ENCODE measurements at places on chromosomes 16 and 17.

- peak; percentile 17 for DNase-seq
Measured at GRCh38 chr17:30278032-30278431, 13.7 kb downstream of the BLMH start.

- DNase-seq = no peak
Measured at GRCh38 chr17:36647636-36648035, 46.3 kb downstream of the MRM1 start.

- no peak for DNase-seq
Measured at GRCh38 chr17:27986805-27987684, 55.4 kb upstream of the NLK start.

DNA sequence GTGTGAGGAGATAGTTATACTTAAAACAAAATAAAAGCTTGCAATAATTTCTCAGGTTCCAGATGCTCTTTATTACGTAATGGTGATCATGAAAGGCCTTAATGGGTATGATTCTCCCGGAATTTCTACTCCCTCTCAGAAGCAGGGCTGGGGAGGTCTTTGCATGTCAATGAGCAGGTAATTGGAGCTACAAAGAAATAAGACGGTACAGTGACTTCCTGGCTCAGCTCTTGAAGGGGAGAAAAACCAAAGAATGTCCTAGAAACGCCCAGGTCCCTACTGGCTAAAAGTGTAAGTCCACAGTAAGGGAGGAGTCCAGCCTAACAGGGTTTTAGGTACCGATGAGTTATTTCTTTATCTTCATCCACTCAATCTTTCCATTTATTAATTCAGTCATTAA is 390.9 kb downstream of the TMEM114 start:
- DNase-seq = no peak

GRCh38 chr17:30605523-30605922 is 128.3 kb downstream of the GOSR1 start:
- DNase-seq = no peak

- DNase-seq = peak; percentile 55
Measured at GRCh38 chr17:32461853-32462617, 17.7 kb downstream of the PSMD11 start.

DNA sequence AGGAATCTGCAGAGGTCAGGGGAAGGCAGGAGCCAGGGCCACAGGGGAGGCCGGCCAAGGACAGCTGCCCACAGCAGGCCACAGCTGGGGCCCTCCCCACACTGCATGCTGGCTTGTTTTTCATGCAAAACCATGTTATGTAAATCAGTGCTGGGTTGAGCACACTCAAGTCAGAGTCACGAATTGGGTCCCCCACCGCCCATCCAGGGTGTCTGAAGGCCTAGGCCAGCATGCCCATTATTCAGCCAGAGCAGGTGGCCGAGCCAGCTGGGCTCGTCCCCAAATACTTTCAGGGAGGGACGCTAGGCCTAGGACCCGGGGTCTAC is 51.2 kb upstream of the TOB1 start:
- DNase-seq = no peak

DNA sequence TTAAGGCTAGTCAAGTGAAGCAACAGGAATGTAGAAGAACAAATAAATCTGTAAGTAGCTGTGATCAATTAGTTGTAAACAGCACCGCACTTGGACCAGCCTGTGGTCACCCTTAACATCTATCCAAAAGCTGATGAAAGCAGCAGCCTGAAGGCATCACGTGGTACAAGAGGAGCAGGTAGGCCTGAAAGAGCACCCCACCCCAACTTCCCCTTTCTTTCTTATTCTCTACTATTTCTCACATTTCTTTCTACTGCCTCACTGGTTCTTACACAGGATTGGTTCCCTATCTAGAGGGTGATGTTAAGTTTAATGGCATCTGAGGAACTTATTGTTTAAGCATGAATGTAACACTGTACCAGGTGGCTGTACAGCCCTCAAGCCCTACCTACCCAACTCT is 42.6 kb upstream of the CLEC18B start:
- DNase-seq = no peak

GRCh38 chr16:49462989-49463371 is 89.4 kb downstream of the C16orf78 start:
- no peak for DNase-seq

- DNase-seq = no peak
Measured at GRCh38 chr16:89332902-89333245, 115.4 kb downstream of the ZNF778 start.

GRCh38 chr16:2520097-2520783 is at the start of gene AMDHD2:
TSS of gene AMDHD2 (plus strand) at chr16:2520371. CDS start at chr16:2520459, 88 bp downstream.
- peak; percentile 92 for DNase-seq

GRCh38 chr17:39626171-39627046 is at the start of gene PPP1R1B:
TSS of gene PPP1R1B (plus strand) at chr17:39626952. CDS start at chr17:39627393, 441 bp downstream.
- no peak for DNase-seq

DNA sequence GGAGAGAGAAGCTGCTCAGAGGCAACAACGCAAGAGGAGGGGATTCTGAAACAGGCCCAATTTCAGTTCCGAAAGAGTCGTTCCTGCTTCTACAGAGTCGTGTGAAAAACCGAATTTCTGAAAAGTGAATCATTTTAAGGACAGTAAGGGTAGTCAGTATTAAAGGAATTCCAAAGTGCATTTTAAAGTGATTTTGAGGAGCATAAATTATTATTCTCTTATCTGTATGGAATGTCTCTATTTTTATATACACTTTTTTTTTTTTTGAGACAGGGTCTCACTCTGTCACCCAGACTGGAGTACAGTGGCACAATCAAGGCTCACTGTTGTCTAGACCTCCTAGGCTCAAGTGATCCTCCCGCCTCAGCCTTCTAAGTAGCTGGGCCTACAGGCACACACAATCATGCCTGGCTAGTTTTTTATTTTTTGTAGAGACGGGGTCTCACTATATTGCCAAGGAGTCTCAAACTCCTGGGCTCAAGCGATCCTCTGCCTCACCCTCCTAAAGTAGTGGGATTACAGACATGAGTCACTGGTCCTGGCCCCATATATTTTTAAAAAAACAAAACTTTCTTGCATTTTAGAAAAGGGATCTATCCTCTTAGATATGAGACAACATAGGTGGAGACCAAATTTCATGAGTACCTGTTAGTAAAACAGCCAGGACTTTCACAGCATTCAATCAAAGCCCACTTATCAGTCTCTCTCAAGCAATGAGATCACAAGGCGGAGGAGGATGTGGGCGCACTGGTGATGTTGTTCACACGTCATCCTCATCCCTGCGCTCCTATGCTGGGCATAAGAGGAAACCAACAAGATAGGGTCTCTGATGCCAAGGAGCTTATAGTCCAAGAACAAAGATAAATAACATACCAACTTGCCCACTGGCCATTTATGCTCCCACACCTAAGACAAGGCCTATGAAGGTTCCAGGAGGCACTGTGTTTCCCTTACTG is 53.2 kb downstream of the SMG6 start:
- peak; percentile 88 for DNase-seq

DNA sequence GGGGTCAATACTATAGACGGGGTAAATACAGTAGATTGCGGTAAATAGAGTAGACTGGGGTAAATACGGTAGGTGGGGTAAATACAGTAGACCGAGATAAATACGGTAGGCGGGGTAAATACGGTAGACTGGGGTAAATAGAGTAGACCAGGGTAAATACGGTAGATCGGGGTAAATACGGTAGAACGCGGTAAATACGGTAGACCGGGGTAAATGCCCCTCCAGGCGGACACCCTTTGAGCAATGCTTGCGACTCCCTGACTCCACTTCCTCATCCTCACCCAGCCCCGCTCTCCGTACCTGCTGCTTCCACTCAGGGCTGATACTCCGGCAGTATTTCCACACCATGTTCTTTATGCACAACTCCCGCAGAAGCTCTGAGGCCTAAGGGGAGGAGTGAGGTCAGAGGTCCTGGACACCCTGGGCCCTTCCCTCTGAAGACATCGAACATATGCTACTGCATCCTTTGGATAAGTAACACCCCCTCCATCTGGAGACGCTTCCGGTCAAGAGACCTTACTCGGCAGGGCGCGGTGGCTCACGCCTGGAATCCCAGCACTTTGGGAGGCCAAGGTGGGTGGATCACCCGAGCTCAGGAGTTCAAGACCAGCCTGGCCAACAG is 13.3 kb upstream of the CRK start:
- peak; percentile 75 for DNase-seq

GRCh38 chr17:27324771-27325339 is 30.9 kb downstream of the WSB1 start:
- DNase-seq = no peak

DNA sequence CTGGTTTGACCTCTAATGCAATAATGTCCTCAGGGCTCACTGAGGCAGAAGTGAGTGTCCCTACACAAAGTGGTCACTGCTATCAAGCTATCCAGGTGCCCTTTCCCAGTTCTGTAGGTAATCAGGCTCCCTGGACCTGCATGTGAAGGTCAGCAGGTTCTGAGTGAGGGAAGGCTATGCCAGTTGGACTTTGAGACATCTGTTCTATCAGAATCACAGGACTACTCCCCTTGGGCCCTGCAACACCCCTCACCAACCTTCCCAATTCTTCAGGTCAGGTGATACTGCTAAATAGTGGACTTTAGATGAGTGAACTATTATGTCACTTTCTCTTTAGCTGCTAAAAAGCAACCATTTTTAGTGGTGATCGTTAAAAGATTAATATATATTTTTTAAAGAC is 37.6 kb downstream of the ZZEF1 start:
- no peak for DNase-seq

- no peak for DNase-seq
Measured at GRCh38 chr17:14499976-14500375, 199.1 kb downstream of the HS3ST3B1 start.

DNA sequence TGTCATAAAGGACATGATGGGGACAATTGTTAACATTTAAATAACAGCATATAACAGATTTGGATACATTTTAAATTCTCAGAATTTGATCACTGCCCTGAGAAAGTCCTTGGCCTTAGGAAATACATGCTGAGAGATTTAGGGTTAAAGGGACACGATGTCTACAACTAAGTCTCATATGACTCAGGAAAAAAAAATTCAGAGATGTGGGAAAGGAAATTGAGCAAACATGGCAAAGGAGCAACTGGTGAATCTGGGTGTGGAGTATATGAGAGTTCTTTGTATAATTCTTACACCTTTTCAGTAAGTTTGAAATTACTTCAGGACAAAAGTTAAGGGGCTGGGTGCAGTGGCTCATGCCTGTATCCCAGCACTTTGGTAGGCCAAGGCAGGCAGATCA is 18.2 kb downstream of the MPP3 start:
- DNase-seq = peak; percentile 74

DNA sequence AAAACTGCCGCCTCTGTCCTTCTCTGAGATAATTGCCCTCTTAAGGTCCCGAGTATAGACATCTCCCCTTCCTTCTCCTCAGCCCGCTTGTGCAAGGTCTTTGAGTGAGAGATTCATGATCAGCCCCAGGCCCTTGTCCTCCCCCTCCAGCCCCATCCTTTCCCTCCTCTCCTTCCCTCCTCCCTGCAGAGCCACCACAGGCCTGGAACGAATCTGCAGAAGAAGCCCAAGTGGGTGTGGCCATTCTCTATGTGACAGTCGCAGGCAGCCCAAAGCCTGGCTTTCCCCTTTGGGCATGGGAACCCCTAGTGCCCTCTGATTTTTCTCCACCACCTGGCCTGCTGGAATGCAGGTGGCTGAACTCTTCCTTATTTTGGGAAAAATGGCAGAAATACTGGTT is 7.2 kb upstream of the NDRG4 start:
- no peak for DNase-seq

- DNase-seq = no peak
Measured at GRCh38 chr17:77753691-77754245, 204.7 kb upstream of the TNRC6C start.

GRCh38 chr17:61260071-61260797 is 139.4 kb upstream of the TBX2 start:
- no peak for DNase-seq

DNA sequence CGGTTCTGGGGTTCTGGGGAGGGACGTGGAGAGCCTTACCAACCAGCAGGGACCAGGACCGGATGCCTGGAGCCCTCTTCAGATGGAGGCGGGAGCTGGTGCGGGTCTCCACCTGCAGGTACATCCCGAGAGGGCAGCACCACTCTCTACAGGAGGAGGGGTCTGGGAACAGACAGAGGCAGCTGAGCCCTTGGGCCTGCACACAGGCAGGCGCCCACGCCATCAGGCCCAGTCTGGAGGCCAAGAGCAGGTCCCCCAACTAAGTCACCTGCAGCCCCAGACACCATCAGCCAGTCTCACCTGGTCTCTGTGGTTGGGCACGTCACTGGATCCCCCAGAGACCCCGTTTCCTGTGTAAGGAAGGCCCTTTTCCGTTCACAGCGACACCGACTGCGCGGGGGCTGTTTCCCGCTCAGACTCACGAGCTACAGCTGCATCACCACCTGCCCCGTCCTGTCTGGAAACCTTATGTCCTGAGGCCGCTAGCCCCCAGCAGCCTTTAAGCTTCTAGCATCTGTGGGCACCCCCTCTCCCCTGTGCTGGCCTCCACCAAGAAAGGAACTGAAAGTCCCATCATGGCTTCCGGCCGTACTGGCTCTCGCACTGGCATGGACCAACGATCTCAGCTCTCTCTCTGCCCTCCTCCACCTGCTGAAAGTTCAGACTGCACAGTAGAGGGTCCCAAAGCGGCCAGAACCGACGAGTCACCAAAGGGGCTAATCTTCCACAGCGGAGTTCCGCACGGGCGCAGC is 1.2 kb downstream of the CYBC1 start:
- no peak for DNase-seq

- DNase-seq = no peak
Measured at GRCh38 chr17:52824542-52824941, 666.0 kb upstream of the CA10 start.

DNA sequence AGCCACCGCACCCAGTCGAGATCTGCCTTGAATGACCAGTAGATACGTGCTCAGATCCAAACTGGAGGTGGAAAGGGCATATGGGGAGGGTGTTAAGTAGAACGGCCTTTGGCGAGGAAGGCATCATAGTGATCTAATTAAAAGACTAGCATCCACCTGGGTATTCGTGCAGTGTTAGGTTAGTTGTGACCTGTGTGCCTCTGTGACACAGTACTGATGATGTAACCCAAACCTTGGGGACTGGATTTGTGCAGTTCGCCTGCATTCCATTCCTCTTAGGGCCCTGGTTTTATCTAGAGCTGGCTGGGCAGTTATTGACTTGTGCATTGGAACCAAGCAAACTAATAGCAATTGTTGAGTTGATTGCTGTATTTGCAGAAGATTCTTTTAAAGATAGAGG is 47.9 kb downstream of the SNX29 start:
- DNase-seq = no peak

DNA sequence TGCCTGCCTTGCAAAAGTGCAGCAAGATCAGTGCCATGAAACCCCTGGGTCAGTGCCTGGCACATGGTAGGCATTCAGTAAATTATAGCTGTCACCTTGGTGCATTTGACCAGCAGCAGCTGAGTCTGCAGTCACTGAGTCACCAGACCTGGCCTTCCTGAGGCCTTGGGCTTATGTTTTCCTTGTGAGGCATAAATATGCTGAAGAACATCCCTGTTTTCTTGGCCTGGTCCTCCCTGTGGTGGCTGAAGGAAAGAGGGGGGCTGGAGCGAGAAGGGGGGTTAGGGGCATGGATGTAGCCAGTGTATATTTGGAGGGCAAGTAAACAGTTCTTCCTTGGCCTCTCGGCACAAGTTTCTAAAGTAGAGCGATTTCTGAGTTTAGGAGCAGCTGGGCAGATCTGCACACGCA is 26.5 kb downstream of the EPN2 start:
- peak; percentile 40 for DNase-seq

Measured in fibroblast of skin of right biceps (primary cell).